ENCODE measurements at places on chromosomes 11 and 22. TPM values are rescaled to one million over a fixed set of nuclear protein-coding genes. Genes with fewer than 3 reads are reported as not detected.
A peak's percentile ranks its signal among the peaks of the same experiment; 100 is the strongest.

GRCh38 chr11:108685419-108686130, 20.7 kb downstream of the DDX10 start:
- no peak for DNase-seq

DNA sequence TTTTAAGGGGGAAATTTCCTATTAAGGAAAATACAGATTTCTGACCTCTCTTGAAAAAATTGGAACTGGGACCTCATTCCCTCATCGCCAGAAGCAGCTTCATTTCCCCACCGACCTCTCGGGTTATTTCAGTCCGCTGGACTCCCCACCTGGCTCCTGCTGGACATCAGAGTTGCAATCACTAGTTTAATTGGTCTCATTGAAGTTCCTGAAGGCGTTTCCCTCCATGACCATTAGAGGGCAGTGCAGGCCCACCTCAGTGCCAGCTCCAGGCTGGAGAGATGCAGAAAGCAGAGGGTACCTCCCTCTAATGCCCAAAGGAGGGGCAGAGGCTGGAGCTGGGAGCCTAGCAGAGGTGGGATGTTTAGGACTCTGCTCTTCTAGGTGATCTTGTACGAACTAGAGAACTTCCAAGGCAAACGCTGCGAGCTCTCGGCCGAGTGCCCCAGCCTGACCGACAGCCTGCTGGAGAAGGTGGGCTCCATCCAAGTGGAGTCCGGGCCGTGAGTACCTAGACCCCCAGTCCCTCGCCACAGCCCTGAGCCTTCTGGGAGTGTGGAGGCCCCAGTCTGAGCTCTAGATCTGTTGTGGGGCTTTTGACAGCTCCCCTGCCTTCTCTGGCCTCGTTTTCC, 2.7 kb downstream of the CRYBB3 start:
- no peak for DNase-seq

ENTHD1 gene
- total RNA-seq: not detected

DNA sequence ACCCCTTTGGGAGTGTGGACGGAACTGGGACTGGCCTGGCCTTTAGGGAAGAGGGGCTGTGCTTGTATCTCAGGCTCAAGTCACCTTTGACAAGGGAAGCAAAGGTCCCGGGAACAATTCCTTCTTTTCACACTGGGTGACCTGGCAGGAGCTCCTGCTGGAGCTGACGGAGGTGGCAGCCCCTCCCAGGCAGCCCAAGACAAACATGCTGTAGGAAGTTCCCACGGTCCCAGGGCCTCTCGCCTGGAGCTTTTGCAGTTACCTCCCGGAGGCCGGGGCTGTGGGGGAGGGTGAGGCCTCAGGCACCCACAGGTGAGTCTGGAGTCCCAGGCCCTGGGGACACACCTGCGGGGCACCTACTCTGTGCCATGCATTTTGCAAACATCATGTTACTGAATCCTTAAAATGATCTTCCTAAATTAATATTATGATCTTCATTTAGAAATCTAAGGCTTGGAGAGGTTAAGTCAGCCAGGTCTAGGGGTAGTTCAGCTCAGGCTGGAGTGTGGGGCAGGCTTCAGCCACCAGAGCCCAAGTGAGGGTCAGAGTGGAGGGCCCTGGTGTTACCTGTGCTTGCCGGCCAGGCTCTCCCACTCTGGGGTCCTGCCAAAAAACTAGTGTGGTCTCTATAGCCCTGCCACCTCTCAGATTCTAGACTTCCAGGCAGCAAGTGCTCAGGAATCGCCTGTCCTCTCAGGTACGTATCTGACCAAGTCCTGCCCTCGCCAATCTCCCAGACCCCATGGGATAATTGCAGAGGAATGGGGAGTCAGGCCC, 15.7 kb upstream of the MYEOV start:
- no peak for DNase-seq

DNA sequence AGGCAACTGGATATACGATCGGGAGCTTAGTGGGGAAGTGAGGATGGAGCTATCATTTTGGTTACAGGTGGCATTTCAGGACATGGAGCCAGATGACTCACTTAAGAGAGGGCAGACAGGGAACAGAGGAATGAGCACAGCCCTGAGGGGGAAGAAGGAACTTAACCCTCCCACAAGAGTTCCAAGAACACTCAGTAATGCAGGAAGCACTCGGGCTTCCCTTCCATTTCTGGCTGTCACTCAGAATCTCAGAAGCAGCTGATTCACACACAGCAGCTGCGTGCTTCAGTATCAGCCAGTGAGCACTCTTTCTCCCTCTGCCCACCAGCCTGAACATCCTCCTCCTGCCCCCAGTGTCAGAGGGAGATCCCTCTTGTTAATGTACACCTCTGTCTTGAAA, 34.8 kb downstream of the EFCAB6 start:
- DNase-seq: peak; percentile 81

MRGPRX3 gene
- total RNA-seq: not detected

GRCh38 chr11:72234514-72234830, 9.5 kb downstream of the PHOX2A start:
- no peak for DNase-seq

DNA sequence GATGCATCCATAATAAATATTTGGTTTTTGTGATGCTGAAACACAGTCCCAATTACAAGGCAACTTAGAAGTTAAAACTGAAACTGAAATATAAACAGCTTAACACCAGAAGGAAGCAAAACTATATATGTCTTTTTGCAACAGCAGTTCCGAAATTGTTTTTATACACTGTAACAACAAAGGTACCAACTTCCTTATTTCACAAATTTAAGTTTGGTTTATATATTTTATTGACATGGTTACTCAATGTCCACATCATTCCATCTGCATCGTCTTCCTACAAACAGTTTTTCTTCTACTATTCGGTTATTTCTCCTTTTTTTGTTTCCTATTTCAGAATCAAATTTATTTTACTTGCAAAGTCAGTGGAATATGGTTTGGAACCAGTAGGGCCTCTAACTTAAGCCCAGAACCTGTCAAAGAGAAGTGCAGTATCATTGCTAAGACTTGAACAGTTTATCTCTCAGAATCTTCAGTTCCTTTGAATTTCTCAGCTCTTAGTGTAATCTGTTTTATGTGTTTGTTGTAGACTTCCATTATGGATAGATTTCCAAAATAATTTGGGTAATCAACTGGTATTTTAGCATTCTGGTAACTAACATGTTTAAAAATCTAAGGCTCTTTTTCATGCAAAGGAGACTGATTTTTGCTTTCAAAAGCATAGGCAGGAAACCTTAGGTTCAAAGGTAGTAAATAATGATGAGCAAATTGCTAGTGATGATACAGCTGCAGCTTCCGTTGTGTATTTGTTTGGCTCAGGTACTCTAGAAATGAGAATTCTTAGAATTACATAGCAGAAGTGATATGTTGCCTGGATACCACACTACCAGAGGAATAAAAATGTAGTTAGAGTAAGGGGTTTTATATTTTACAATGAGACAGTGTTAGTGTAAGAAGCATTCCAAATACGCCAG, 8.2 kb upstream of the HSPA8 start:
- no peak for DNase-seq

CCDC81 gene
- not detected for total RNA-seq

DNA sequence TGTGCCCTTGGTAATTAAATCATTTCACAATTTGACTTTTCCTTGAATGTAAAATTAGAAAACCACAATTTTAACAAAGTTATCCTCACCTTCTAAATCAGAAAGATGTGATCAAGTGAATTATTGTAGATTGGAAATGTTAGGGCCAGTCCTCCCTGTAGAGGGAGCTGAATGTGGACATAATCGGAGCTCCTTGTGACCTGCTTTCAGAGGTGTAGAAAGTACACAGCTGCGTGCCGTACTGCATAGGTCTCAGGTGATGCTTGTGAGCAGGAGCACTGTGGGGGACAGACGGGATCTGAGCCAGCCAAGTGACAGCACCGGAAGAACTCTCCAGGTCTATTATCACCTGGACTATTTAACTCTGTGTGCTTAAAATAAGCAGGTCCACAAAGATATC, 338.0 kb downstream of the AASDHPPT start:
- no peak for DNase-seq

DNA sequence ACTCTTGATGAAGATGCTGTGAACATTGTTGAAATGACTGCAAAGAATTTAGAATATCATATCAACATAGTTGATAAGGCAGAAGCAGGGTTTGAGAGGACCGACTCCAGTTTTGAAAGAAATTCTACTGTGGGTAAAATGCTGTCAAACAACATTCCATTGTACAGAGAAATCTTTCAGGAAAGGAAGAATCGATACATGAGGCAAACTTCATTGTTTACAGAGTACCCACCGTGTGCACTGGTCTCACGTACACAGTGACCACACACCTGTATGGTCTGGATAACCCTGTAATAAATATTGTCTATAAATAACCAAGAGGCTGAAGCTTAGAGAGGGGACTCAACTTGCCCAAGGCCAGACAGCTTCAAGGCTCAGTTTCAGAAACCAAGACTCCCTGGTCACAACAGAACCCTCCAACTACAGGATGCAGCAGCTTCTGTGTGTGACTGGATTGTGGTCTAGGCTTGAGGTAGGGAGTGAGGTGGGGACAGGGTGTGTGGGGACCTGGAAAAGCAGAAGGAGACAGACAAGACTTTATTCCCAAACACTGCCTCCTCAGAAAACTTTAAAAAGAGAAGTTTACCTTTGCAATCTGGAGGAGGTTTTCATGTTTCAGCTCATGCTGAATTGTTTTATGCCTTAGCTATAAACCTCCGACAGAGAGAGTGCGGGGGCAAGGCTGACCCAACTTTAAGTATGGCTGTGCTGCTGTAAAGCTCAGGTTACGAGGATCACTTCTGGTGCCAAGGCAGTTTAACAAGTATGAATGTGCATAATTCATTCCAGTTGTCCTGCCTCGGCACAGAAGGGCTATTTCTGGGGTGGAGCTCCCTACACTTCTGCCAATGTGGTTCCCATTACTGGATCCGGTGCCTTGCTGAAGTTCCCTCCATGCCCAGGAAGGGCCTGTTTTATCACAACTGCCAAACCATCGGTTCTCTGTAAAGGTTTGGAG, 372.6 kb upstream of the NARS2 start:
- DNase-seq: no peak
